ENCODE measurements at places on chromosomes 2 and 18.

DNA sequence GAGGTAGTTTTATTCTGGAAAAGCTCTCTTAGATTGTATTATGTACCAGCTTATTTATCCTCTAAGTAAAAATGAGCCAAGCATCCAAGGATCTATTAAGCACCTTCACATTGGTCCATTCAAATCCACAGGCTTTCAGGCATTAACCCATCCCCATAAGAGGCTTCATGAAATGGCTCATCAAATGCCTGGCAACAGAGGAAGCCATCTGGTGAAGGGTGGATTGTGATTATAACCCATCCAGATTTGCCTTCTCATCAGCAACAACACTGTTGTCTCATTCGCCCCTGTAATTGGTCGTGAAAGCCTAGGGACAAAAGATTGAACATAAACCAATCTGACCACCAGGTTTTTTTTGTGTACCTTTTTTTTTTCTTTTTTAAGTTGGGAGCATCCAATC lies 134.3 kb upstream of the TACR1 start:
- DNase-seq, result no peak

DNA sequence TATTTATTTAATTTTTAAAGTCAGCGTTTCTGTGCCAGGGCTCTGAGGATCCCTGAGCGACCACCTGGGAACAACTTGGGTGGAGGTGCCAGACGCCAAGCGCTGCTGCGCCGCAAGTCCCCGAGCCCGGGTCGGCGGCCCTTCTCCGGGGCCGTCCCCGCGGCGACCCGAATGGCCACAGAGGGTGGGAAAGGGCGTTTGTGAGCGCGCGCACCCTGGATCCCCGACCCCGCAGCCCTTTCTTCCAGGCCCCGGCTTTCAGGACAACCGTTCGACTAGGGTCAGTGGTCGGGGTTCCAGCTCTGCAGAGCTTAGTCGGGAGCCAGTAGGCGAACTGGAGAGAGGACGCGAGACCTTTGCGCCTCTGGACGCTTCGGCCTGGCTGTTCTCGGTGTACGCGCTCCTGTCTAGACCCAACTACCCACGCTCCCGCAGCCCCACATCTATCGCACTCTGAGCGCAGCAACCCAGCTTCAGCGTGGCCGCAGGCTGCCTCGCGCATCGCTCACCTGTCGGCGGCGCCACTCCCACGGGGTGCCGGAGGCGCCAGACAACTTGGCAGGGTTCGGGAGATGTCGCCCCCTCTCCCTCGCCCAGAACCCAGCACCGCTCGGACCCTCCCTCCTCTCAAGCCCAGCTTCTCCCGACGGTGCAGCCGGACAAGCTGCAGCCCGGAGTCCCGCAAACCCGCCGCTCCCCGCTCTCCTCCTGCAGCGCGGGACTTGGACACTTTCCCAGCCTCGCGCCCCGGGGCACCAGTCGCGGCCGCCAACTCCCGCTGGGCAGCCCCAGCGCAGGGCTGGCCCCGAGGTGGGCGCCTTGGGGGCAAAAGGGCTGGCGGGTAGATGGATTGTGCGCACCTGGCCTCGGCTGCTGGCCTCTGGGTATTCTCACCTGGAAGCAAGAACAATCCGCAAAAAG lies 758 bp downstream of the LYPD1 start:
- DNase-seq, result no peak

DNA sequence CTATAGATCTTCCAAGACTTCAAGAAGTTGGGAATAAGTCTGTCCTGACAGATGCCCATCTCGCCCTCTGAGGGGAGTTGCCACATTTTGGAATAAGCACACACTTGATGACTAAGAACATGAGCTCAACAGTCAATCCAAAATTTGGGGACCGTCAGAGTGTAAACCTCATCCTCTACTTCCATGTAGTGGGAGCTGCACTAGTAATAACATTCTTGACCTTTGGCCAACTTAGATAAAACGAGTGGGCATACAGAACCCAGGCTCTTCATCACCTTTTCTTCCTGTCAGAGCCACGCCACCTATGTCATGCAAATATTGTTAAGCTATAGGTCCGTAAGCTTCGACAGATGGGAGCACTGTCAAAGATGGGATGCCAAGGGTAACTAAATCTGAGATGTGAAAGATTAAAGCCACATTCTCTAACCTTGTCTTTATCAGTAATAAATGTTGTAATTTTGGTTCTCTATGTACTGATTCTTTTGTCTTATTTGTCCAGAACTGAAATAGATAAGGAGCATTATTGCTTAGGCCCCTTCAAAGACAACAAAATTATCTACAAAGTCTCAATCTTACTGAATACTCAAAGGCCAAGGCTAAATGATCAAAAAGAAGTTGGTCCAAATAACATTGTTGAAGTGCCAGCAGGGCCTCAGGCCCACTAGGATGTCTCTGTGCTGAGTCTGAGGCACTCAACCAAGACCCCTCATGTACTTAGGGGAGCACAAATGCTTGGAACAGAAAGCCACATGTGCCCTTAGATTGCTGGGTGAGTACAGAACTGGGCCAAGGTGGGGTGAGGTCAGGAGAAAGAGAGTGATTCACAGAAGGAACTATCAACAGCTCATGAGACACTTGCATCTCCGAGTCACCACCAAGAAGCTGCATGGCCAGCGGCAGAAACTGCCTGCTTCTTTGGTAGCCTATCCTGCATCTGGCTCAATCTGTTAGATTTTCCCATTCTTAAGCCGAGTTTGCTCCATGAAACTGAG lies 15.0 kb downstream of the CDH2 start:
- DNase-seq, result no peak

DNA sequence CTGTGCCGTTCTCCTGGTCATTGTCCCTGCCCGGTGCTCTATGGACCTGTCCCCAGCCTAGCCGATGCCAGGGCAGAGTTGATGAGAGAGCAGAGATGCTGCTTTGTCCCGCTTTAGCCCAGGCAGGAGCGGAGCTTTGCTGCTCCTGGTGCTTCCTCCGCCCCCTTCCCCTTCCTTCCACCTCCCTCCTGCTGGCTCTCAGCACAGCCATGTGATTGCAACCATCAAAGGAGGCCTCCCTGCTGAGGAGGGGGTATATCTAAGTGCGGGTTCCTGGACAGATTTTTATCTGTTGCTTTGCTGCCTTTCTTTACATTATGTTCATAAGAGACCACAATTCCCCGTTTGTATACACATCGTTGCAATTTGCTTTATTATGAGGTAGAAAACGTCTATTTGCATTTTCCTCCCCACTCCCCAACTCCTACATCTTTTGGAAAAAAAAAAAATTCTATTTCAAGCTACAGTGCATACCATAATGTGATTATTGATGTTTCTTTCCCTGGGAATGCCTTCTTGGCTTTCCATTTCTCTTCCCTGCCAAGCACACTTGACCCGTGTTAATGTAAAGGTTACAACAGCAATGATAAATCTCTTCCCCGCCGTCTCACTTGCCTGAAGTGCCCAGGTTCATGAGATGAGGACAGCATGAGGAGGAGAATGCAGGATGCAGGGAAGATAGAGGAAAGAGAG lies 25.4 kb downstream of the ALPK2 start:
- DNase-seq, result no peak
